ENCODE measurements at places on chromosomes 4 and X. TPM values are rescaled to one million over a fixed set of nuclear protein-coding genes. Genes with fewer than 3 reads are reported as not detected.

The DAPP1 gene
- total RNA-seq, result not detected

The KLHL8 gene
- total RNA-seq, result 10.1 TPM

The CXorf65 gene
- not detected for total RNA-seq

The PDGFRA gene
- total RNA-seq, result 2.1 TPM

The GPR143 gene
- not detected for total RNA-seq

The MAGEC3 gene
- not detected for total RNA-seq

The FAM241A gene
- 0.88 TPM for total RNA-seq

The IQCM gene
- 0.94 TPM for total RNA-seq

The DCX gene
- not detected for total RNA-seq

The CENPVL1 gene
- total RNA-seq, result 0.24 TPM

The PPP1R2C gene
- not detected for total RNA-seq

The UGT2A2 gene
- not detected for total RNA-seq

The F11 gene
- not detected for total RNA-seq

The TKTL2 gene
- total RNA-seq, result 0.16 TPM

The GPR119 gene
- not detected for total RNA-seq

The ANOS1 gene
- total RNA-seq, result 0.08 TPM

All from myocyte (in vitro differentiated cells).